ENCODE measurements at places on chromosomes 3 and 15.

GRCh38 chr15:36738817-36739216 lies 159.4 kb downstream of the CDIN1 start:
- no peak for DNase-seq

DNA sequence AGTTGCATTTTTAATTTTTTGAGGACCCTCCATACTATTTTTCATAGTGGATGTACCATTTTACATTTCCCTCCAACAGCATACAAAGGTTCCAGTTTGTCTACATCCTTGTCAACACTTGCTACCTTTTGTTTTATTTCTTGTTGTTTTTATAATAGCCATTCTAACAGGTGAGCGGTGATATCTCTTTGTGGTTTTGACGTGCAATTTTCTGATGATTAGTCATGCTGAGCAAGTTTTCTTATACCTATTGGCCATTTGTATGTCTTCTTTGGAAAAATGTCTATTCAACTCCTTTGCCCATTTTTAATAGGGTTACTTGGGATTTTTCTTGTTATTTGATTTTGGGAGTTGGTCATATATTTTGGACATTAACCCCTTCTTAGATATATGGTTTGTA lies 187.0 kb downstream of the CDIN1 start:
- DNase-seq, result no peak

- no peak for DNase-seq
Measured at GRCh38 chr3:108494906-108495531, 15.4 kb downstream of the MYH15 start.

DNA sequence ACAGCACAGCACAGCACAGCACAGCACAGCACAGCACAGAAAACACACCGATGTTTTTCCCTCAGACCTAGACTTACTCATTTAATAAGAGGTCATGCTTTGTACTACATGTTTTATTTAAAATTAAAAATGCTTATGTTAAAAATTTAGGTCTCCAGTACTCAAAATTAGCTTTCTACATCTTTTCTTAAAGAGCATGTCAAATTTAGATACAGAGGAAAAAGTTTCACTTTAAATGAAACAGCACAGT lies 78.7 kb downstream of the CHAC1 start:
- no peak for DNase-seq

GRCh38 chr3:184873141-184873540 lies 61.2 kb downstream of the VPS8 start:
- DNase-seq, result no peak

- no peak for DNase-seq
Measured at GRCh38 chr15:75368689-75369239, 357 bp upstream of the MAN2C1 start.

- no peak for DNase-seq
Measured at GRCh38 chr3:110667216-110667615, 404.4 kb upstream of the NECTIN3 start.

DNA sequence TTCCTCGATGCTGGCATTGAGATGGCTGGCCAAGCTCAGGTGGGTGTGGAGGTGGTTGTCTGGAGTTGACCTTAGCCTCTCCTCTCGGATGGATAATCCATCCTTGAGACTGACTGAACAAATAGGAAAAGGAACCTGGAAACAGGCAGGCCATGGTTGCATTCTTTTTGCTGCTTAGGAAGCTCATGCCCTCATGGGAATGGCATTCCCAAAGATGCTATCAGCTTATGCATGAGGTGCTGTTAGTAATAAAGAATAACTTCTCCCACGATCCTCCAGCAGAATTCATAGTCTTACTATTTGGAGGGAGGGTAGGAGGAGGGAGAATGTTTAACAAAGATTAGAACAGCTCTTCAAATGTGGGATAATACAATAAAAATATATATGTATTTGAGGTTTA lies 303.0 kb upstream of the TPM1 start:
- DNase-seq, result no peak

GRCh38 chr3:72245183-72245811 lies 460.3 kb upstream of the PROK2 start:
- DNase-seq, result no peak

DNA sequence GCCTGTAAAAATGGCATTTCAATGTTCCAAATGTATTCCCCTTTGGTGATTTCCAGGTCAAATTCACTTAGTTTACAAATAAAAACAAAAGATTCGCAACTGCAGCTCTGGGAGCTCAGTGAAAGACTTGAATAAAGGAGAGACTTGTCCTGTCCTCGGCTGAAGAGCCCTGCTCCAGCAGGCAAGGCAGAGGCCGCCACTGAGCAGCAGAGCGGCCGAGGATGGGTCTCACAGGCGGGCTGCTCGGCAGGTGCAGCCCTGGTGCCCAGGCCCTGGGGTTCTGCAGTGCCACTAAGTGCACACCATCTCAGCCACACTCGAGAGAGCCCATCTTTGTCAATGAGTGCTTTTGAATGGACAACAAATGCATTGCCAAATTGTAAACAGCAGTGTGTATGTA lies 856.2 kb downstream of the AGBL1 start:
- no peak for DNase-seq

GRCh38 chr15:28901587-28901980 lies 15.8 kb downstream of the APBA2 start:
- DNase-seq, result no peak

GRCh38 chr3:138011722-138012121 lies 1.8 kb downstream of the CLDN18 start:
- DNase-seq, result no peak

GRCh38 chr3:136162322-136162721 lies 33.8 kb downstream of the MSL2 start:
- no peak for DNase-seq

GRCh38 chr15:88174571-88174970 lies 82.0 kb downstream of the NTRK3 start:
- DNase-seq, result no peak

GRCh38 chr3:33153782-33154181 lies 40.0 kb downstream of the CRTAP start:
- no peak for DNase-seq

DNA sequence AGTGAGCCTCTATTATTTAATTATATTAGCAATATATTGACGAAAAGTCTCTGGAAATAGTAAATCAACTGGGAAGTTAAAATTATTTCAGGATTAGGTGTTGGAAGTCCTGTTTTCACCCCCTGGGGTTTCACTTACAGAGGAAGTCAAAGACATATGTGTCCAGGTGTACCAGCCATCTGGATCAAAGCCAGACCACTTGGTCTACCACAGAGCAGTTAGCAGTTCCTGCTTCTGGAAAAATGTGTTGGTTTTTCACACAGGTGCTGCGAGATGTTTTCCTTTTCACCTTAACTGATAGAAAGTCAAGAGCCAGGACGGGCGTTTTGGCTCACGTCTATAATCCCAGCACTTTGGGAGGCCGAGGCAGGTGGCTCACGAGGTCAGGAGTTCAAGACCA lies 13.1 kb downstream of the MME start:
- no peak for DNase-seq

GRCh38 chr3:141394560-141394959 lies 26.3 kb downstream of the ZBTB38 start:
- no peak for DNase-seq

GRCh38 chr15:90184119-90184785 lies 16.9 kb upstream of the SEMA4B start:
- no peak for DNase-seq

DNA sequence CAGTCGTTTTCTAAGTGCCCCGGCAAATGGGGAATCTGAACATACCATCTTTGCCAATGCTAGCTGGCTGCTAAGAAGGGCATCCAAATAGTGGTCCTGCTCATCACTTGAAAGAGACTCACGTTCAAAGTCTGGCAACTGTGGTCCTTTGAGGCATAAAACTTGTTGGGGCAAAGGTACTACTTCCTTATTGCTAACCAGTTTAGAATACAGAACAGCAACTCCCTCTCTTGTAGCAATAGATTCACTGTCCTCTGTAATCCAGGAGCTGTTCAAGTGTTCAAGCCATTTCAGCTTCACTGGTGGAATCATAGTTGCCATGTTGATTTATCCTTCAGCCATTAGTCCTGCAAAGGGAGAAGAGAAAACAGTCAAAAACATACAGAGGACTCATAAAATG lies 58.4 kb downstream of the HERC1 start:
- DNase-seq, result no peak

- DNase-seq, result no peak
Measured at GRCh38 chr15:68369931-68370767, 61.8 kb downstream of the ITGA11 start.

- no peak for DNase-seq
Measured at GRCh38 chr15:93656041-93656440, 567.0 kb upstream of the RGMA start.

DNA sequence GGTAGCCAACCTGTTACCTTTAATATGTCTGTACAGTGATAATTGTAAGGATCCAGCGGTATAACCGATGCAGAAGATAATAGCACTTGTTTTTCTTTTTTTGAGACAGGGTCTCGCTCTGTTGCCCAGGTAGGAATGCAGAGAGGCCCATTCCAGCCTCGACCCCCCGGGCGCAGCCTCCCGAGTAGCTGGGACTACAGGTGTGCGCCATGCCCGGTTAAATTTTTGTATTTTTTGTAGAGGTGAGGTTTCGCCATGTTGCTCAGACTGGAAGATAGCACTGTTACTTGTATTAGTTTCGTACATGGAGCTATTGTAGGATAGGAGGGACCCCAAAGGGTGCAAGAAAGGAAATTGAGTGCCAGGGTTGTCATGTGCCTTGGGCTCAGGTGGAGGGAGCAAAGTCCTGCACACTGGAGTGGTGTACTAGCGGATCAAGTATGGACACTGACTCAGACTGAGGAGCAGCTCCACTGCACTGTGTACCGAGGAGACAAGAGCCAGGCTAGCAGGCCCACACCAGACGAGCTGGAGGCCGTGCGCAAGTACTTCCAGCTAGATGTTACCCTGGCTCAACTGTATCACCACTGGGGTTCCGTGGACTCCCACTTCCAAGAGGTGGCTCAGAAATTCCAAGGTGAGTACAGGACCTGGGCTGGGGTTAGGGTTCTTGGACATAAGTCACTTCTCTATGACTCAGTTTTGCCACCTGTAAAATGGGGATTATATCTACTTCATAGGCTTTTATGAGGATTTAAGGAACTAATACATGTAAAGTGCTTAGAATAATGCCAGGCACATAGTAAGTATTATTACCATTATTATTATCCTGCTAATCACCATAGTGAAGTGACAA lies 1.0 kb downstream of the OGG1 start:
- DNase-seq, result no peak

GRCh38 chr3:77373619-77374018 lies 333.7 kb downstream of the ROBO2 start:
- no peak for DNase-seq

GRCh38 chr3:177551431-177551836 lies 354.2 kb upstream of the TBL1XR1 start:
- DNase-seq, result no peak

DNA sequence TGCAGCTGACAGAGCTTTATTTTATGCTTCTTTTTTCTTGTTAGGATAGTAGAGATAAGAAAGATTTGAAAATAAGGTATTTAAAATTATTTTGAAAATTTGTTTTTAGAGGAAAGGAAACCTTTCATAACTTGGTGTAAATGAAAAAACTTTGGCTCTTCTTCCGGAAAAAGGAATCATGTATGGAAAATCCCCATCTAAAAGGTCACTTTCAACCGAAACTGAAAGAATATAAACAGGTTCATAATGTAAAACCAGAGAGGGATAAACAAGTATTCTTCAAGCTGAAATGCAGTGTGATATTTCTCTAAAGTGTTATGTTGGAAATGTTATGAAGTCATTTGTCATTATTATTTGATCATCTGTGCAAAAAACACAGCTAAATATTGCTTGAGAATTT lies 246.8 kb downstream of the NFKBIZ start:
- DNase-seq, result no peak

DNA sequence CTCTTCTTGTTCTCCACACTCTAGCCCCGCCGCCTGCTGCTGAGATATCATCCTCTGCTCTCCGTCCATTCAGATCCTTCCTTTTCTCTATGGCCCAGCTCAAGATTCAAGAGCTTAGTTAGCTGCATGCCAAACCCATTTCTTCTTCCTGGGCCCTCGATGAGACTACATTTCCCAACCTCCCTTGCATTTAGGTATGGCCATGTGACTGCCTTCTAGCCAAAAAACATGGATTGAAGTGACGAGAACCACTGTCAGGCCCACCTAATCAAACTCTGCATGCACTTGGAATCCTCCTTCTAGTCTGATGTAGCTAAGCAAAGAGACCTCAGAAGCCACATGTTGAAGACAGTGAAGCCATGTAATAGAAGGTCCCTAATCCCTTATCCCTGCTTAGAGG lies 308.2 kb downstream of the VPS13C start:
- no peak for DNase-seq

DNA sequence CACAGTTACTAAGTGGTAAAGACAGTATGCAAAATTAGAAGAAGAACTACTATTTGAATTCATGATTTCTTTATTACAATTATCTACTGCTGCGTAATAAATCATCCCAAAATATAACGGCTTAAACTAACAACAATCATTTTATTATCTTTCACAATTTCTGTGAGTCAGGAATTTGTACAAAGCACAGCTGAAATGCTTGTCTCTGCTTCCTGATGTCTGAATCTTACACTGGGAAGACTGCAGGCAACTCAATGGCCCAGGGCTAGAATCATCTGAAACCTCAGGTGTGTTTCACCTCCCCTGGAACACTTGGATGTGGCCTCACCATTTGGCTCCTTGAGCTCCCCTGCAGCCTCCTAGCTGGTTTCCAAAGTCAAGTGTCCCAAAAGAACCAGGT lies 145.1 kb downstream of the MAGI1 start:
- no peak for DNase-seq

DNA sequence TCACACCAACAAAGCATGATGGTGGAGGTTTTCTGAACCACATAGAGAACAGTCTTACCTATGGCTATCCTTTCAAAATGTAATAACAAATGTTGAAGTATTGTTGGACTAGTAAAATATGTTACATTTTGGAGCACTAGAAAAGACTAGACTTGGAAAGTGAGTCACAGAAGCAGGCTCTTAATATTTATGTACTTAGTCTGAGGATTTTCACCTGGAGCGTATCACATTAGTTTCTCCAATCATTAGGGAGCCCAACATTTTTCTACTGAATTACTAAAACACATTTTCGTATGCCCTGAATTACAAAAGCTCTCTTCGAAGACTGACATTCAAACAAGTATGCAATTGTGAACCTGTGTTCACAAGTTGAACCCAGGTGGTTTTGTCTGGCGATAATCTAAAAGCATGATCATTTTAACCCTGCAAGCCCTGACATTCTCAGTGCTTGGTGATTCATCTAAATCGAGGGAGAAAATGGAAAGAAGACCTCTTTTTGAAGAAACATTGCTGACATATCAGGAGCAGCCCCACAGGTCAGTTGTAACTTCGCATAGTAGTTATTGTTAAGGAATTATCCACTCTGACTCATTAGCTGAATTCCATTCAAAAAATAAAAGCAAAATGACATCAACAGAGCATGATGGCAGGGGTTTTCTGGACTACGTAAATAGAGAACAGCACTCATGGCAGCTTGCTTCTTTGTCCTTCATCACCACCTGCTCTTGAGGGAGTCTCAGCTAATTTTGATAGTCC lies 679.8 kb upstream of the NECTIN3 start:
- no peak for DNase-seq

DNA sequence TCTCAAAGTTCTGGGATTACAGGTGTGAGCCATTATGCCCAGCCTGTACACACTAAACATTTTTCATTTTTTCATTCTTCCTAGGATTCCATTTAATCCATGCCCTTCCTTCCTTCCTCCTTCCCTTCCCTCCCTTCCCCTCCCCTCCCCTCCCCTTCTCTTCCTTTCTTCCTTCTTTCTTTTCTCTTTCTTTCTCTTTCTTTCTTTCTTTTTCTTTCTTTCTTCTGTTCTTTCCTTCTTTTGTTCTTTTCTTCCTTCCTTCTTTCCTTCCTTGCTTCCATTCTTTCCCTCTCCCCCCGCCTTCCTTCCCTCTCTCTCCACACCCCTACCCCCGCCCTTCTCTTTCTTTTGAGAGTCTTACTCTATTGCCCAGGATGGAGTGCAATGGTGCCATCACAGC lies 40.9 kb upstream of the ATP13A3 start:
- DNase-seq, result no peak

GRCh38 chr3:31011380-31011779 lies 116.9 kb upstream of the GADL1 start:
- no peak for DNase-seq
